ENCODE measurements at places on chromosomes 5 and 9. TPM values are rescaled to one million over a fixed set of nuclear protein-coding genes. Genes with fewer than 3 reads are reported as not detected.

Gene CNTFR
- 0.53 TPM for total RNA-seq

Gene SMC2
- 32.9 TPM for total RNA-seq

DNA sequence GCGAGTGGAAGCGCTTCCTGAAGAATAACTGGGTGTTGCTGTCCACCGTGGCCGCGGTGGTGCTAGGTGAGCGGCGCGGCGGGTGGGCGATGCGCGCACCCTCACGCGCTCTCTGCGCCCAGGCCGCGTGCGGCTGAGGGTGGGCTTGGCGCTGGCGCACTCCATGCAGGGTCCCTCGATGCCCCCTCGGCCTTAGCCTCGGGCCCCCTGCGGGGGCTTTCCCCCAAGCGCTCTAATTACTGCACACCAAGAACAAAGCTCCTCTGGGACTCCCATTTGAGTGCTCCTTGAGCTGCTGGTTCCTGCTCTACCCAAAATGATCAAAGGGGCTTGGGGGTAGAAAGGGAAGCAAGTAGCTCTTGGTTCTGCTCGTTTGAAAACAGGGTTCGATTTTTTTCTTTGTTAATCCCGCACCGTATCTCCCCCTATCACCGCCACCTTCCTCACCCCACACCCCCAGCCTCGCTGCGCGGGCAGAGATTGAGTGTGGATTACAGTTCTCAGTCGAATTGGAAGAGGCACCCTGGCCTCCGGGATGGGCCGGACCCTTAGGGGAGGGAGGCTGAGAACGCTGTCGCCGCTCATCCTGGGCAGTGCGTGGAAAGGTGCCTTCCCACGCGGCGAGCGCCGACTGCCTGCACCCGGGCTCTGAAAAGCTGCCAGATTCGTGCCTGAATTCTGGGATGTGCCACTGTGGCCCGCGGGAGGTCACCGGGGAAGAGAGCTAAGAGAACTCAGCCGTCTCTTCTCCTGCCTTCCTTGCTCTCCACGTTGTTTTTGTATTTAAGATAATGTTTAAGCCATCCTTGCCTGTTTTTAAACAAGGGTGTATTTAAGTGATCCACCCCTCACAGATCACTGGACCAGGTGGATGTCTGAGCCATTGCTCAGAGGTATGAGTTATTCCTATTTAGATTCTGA is 697 bp downstream of the SLC1A1 start:
- DNase-seq = peak; percentile 81

DNA sequence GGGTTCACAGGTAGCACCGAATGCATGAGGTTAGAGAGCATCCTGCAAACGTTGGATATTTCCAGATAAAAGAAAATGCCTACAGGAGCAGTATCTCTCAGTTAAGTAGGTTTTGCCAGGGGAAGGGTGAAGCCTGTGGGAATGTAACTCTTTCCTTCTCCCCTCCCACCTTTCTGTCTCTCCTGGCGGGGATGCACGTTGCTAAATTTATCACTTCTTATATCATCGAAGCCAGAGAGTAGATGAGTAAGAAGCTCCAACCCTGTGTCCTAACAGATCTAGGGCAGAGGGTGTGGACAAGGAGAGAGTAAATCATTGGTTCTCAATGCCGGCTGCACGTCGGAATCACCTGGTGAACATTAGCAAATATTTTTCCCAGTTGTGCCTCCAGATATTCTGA is 457.5 kb downstream of the ENC1 start:
- DNase-seq = no peak

- no peak for DNase-seq
These were observed 268.1 kb downstream of the EFNA5 start for GRCh38 chr5:107402434-107403227.

DNA sequence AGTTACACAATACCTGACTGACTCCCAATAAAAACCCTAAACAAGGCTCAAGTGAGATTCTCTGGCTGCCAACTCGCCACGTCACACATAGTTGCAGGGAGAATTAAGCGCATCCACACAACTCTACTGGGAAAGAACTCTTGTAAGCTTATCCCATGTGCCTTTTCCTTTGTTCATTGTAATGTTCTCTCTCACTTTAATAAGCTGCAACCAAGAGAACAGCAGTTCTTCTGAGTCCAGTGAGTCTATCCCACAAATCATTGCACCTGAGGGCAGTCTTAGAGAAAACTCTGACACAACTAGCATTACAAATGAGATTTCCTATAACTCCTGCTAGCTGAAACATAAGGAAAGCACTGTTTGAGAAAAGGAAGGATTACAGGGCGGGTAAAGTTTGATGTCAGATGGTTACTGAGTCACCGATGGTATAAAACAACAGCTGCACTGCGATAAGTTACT is 27.4 kb downstream of the CENPK start:
- DNase-seq = no peak

GRCh38 chr5:96972599-96973334 is 36.9 kb downstream of the LNPEP start:
- no peak for DNase-seq

DNA sequence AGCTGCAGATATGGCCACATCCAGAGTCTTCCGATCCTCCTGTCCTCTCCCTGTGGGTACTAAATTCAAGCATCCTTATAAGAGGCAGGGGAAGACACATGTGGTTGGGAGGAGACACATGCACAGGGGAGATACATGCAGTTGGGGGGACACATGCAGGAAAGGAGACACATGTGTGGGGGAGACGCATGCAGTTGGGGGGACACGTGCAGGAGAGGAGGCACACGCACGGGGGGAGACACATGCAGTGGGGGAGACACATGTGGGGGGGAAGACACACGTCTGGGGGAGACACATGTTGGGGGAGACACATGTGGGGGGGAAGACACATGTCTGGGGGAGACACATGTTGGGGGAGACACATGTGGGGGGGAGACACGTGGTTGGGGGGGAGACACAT is 21.2 kb upstream of the OLFM1 start:
- DNase-seq = peak; percentile 7

Measured in endodermal cell (in vitro differentiated cells).